CD4-positive, alpha-beta memory T cell (primary cell): ENCODE measurements at places on chromosomes 2 and 18.

DNA sequence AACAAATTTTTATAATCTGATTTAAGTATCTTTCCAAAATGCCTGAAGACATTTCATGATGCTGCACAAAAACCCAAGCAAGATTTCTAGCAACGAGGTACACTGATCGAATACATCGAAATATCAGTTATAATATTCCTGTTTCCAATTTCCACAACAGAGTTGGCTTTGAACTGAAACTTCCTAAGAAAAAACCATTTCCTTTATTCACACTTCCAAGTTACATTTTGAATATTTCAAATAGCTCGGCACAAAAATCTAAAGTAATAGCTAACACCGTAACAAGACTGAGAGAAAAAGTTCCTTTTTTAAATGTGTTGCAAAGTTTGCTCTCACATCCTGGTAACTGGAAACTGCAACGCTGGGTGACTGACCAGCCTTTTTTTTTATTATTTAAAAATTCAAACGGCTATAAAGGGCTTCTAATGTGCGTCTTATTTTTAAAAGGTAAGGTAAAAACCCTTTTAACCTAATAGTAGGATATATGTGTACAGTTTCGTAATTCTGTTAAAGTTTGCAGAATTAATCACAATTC is 1.7 kb downstream of the HNRNPLL start:
- no peak for DNase-seq

DNA sequence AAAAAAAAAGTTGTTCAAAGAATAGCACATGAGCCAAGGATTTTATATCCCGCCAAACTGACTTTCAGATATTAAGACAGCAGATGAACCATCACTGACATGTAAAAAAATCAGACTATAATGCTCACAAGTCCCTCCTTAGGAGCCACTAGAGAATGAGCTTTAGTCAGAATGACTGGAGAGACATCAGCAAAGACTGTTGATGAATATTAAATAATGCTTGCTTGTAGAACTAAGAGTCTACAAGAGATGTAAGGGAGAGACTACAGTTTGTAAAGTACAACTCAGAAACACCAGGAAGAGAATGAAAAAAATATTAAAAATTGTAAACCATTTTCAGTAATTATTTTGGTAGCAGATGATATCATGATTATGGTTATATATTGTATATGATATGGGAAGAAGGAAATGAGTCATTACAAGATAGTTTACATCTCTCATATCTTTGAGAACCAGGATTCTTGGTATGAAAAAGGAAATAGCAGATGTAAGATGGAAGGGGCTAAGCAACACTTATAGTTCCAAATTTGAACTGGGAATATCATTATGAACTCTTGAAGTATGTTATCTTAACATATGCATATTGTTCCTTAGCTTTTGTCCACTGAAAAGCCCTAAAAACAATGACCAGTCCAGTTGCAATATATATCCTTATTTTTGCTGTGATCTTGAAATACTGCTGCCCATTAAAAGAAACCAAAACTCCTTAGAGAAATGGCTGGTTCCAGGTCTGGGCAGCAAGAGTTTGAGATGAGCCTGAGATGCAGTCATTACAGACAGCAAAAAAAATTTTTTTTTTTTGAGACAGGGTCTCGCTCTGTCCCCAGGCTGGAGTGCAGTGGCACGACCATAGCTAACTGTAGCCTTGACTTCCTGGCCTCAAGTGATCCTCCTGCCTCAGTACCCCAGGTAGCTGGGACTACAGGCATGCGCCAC is 55.7 kb downstream of the PTPN2 start:
- no peak for DNase-seq

DNA sequence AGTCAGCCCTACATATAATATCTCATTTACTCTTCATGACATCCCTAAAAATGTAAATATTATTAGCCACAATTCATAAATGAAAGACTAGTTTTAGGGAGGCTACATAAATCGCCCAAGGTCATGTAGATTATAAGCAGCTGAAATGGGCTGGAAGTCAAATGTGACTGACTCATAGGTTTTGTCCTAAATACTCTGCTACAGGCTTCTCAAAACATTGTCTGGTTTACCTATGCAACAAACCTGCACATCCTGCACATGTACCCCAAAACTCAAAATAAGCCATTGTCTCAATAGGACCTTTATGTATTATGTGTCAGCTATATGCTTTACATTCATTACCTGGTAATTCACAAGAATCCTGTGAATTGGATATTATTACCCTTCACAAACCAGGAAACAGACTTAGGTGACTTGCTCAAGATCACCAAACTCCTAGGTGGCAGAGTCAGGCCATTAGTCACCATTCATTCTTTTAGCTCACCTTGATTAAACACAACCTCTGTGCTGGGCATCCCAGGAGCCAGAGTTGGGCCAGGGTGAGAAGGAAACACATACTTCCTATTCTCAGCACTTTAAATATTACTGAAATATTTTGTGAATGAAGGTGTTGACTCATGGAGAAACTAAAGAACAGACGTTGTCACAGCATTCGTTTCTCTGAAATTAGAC is 69.4 kb upstream of the CPO start:
- DNase-seq = no peak

DNA sequence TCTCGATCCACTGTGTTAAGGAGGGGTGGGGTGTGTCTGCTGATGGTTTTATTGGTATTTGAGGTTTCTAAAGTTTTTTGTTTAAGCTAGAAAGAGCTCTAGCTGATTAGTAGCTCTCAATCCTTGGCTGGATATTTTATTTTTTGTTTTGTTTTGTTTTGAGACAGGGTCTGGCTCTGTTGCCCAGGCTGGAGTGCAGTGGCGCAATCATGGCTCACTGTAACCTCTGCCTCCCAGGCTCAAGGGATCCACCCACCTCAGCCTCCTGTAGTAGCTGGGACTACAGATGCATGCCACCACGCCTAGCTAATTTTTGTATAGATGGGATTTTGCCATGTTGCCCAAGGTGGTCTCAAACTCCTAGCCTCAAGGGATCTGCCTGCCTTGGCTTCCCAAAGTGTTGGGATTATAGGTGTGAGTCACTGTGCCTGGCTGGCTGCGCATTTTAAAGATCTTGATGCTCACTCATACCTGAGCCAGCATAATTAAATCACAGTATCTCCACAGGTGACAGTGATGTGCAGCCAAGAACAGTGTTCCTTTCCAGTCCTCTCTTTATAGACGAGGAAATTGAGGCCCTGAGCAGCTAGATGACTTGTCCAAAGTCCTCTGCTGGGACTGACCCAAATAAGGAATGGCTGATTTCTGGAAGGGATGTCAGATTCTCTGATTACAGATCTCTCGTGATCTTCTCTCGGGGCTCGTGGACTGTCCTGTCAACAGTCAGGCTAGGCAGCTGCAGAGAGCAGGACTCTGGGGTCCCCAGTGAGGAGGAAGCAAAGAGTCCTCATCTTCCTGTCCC is 44.5 kb downstream of the SPTBN1 start:
- DNase-seq = no peak

GRCh38 chr18:58069099-58069498 is 25.1 kb downstream of the NEDD4L start:
- no peak for DNase-seq

GRCh38 chr2:127479219-127479825 is 47.0 kb downstream of the IWS1 start:
- peak; percentile 24 for DNase-seq

GRCh38 chr2:215914054-215914776 is 99.1 kb downstream of the MREG start:
- DNase-seq = no peak

- DNase-seq = no peak
Measured at GRCh38 chr2:127034883-127035611, 71.9 kb downstream of the BIN1 start.

DNA sequence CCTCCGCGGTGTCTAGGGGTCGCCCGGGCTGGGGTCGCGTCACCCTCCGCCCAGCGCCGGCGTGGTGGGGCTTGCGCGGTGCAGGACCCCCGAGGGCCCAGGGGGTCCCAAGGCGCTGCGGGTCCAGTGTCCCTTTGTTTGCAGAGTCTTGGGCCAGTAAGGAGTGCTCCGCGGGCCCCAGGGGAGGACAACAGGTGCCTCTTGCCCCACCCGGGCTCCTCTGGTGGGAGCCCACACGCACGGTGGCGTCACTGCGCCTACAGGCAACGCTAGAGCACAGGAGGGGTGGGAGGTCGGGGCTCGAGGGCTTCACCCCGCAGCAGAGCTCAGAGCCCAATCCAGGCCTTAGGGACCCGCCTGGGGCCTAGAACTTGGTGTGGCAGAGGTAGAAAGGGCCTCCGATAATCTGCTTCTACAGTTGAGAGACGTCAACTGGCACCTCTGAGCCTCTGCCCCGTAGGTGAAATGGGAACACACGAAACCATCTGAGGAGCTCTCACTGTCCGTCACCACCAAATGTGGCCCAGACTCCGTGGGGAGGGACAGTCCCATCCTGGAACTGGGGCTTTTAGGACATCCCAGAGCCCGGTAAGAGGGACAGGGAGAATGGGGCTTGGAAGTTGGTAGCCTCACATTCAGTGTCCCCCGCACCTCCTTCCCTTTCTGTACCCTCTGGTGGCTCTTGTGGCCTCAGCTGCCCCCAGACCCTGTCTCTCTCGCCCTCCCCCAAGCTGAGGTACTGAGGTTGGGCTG is 1.4 kb downstream of the ARID5A start:
- peak; percentile 76 for DNase-seq

DNA sequence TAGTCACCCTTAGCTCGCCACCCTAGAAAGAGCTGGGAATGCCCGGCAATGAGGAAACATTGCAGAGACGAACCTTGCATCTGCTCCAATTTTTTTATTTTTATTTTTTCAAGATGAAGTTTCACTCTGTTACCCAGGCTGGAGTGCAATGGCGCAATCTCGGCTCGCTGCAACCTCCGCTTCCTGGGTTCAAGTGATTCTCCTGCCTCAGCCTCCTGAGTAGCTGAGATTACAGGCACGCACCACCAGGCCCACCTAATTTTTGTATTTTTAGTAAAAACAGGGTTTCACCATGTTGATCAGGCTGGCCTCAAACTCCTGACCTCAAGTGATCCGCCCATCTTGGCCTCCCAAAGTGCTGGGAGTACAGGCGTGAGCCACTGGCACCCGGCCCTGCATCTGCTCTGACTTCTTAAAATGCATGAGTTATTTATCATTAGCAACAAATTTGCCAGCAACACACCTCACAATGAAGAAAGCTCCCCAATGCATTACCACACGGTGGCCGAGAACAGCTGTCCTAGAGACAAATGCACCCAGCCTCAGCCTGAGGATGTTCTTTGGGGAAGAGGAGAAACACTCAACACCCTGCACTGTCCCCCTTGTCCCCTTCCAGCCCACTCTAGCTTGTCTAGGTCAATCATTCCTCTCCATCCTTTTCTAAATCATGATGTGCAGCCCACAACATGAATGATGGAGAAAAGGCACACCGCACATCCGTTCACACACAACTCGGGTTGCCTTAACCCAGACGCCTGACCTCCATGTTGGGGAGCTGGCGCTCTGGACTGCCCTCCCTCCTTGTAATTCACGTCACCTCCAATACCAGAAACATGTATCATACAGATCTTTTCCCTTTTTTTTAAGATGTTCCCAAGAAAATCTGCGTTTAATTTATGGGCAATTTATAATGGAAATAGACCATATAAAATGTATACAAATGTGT is 46.9 kb downstream of the TTC32 start:
- no peak for DNase-seq

- no peak for DNase-seq
Measured at GRCh38 chr2:232162187-232162586, 200.7 kb downstream of the DIS3L2 start.

- DNase-seq = no peak
Measured at GRCh38 chr2:211407076-211407475, 850.7 kb downstream of the CPS1 start.

- DNase-seq = no peak
Measured at GRCh38 chr18:2146754-2147153, 424.6 kb downstream of the METTL4 start.

- DNase-seq = no peak
Measured at GRCh38 chr2:149857344-149857743, 269.8 kb upstream of the MMADHC start.

- DNase-seq = no peak
Measured at GRCh38 chr2:231807020-231807419, 20.8 kb downstream of the COPS7B start.

DNA sequence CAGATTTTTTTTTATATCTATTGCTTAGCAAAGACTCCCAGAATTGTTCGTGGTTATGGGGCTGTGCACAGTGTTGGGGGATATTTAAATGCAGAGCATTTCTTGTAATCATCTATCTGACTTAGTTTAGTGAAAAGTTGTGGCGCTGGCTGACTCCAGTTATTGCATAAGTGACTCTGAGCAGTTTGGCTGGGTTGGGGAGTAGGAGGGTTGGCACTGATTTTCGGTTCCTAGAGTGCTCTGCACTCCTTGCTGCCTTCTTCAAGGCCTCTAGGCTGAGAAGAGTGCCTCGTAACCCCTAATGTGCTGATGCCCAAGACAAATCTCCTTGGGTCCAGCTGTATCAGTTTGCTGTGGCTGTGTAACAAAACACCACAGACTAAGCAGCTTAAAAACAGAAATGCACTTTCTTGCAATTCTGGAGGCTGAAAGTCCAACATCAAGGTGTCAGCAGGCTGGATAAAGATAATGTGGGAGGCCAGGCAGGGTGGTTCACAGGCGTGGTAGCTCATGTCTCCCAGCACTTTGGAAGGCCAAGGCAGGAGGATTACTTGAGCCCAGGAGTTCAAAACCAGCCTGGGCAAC is 6.5 kb upstream of the IMPA2 start:
- DNase-seq = no peak

GRCh38 chr2:45691171-45691999 is 39.9 kb downstream of the PRKCE start:
- no peak for DNase-seq

DNA sequence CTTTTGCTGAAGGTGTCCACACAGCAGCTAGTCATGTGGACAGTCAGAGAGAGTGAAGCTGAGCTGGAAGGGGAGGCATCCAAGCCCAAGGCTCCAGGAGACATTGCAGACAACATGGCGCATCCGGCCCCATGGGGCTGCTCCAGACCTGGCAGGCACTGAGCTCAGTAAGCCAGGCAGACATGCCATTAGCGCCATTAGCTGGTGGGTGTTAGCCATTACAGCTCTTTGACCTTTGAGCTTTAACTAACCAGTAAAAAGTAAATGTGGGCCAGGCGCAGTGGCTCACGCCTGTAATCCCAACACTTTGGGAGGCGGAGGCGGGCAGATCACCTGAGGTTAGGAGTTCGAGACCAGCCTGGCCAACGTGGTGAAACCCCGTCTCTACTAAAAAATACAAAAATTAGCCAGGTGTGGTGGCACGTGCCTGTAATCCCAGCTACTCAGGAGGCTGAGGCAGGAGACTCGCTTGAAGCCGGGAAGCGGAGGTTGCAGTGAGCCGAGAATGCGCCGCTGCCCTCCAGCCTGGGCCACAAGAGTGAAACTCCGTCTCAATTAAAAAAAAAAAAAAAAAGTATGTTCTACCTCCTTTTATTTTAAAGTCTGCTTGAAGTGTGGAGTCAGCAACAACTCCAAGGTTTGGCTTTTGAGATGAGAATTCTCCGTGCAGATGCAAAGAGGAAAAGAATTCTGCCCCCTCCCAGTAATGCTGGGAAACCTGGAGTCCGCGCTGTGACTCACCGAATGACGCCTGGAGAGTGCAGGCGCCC is 69.4 kb downstream of the TWSG1 start:
- DNase-seq = no peak

DNA sequence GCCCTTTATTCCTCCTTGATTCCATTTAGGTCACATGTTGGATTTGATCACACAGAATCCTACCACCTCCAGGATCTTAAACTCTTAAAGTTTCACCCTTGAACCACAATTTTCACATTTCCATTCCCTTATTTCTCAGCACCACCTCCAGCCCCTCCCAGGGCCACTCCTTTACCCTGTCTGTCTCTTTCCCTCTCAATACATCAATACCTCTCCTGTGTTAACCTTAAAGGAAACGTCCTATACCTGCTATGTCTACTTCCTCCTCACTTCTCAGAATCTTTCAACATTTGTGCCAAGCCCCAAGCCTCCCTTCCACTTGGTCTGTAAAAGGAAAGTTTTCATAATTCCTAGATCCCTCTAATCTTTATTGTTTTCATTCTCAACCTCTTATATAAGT is 158.8 kb downstream of the BAZ2B start:
- DNase-seq = no peak
